ENCODE measurements at places on chromosomes 13 and 19.

- DNase-seq, result peak; percentile 96
Measured at GRCh38 chr19:4425537-4425936, 23.1 kb downstream of the CHAF1A start.

DNA sequence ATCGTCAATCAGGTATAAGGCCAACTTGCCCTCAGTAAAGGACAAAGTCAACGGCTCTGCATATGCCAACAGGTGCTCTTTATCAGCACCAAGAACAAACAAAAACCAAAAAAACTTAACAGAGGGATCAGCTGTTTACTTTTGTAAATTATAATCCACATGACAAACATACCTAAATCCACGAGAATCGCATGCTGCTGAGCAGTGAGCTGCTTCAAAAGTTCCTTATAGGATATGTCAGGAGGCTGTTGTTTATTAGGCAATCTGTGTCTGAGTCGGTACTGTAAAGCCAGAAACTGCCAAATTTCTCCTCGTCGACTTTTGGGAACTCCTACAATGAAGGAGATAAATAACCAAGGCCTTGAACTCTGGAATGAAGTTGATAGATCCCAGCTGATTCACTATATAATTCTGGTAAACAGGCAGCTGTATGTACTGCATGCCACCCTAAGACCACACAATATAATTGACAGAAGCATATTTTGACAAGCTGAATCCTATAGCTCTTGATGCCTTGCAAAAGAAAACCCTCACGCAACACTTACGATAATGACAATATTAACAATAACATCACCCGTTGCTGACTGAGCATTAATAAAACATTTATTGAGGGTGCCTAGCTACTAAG lies 179.8 kb downstream of the TBC1D4 start:
- DNase-seq, result no peak

DNA sequence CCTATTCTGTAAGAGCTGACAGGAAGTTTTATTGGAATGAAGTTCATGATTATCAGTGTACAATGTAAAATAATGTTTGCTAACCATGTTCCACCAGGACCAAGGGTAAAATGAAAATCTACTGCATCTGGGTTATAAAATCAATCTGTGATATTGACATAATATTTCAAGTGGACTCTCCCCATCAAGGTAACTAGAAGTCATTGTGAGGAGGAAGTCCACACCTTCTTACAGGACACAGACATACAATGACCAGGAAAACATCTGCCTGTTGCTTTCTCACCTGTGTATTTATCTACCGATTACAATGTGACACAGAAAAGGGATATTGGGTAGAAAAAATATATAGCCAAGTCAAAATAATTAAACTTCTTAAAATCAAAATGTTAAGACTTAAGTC lies 140.7 kb upstream of the RFC3 start:
- DNase-seq, result no peak

DNA sequence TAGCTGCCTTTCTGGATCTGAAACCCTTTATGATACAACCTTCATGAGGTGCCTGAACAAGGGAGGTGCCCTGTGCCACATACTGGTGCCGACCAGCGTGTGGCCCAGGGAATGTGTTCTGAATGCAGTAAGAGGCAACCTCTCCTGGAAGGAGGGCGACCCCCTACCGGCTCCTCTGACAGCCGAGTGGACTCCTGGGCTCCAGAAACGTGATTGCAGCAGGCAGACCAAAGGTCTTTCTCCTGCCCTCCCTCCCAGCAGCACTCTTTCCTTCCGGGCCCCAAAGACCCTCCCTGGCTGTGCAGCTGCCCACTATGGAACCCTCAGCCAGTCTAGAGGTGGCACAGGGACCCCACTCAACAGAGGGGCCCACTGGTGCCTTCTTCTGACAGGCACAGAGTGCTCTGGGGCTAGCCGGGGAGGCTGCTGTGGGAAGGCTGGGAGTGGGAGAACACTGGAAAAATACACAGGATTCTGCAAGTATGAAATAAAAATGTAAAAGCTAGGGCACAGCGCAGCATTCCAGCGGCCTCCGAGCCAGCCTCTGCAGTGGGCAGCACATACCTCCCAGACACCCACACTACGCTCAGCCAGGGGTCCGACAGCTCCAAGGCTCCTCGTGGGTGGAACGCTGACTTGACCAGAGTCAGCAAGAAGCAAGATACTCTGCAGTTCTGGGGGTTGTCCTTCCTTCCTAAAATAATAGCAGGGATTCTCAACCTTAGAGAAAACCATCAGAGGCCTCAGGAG lies 14.9 kb downstream of the SH3GL1 start:
- DNase-seq, result no peak

DNA sequence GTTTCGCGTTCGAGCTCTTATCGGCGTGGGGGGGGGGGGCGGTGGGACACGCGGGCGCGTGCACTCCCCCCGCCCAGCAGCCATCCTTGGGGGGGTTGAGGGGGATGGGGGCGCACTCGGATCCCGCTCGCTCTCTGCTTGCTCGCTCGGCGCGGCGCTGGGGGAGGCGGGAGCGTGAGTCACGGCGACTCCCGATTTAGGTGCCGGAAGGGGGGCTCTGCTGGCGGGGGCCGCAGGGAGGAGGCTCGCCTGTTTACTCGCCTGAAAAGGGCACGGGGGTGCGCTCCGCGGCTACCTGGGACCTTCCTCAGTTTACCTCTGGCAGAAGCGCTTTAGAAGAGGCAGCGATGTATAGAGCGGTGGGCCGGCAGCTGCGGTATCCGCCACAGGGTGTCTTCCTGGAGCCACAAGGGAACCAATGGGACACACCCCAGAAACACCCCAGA lies 1.1 kb upstream of the PDE4A start:
- peak; percentile 49 for DNase-seq

GRCh38 chr19:11421371-11422098 lies 2.4 kb upstream of the RGL3 start:
- DNase-seq, result no peak

- no peak for DNase-seq
Measured at GRCh38 chr19:33697766-33698165, 76.0 kb downstream of the CHST8 start.

GRCh38 chr19:5484398-5485285 lies 29.4 kb downstream of the ZNRF4 start:
- DNase-seq, result no peak

DNA sequence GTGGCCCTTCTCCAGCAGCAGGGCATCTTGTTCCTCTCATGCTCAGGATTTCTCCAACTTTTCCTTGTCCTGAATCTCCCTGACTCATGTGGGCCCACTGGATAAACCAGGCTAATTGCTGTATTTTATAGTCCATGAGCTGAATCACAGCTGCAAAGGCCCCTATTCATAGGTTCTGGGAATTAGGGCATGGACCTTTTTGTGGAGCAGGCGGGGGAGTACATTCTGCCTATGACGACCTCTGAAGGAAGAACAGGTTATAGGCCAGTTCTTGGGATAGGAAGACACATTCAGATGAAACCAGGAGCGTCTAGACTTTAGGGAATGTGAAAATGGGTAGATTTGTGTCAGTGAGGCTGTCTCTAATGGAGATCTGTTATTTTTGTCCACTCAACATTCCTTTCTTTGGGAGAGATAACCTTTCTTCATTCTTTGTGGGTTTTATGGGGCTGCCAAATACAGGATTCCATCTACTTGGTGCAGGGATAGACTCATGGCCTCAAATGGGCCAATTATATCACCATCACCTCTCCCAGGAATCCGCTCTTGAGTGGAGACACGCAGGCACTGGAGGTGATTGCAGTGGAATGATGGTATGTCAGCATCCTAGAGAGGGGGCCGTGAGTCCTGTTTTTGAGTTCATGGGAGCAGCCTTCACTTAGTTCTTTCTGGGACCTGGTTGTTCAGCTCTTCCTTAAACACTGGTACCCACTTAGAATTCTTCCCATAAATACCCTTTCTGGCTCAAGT lies 45.1 kb upstream of the CNMD start:
- DNase-seq, result no peak

DNA sequence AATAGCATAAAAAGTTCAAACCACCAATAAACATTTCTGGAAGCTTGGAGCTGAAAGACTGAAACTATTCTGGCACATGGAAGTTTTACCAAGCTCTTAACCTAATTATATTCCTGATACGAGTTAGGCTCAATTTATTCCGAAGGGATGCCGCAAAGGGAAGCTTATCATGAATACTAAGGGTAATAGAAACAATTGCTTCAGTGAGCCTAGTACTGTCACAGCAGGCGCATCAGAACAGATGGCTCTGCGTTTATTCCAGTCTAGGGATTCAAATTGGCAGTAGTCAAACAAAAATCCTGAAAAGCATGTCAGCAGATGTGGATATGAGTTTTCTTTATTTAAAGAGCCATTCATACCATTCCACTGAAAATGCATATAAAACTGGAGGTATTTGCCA lies 779.5 kb downstream of the GPC5 start:
- no peak for DNase-seq

DNA sequence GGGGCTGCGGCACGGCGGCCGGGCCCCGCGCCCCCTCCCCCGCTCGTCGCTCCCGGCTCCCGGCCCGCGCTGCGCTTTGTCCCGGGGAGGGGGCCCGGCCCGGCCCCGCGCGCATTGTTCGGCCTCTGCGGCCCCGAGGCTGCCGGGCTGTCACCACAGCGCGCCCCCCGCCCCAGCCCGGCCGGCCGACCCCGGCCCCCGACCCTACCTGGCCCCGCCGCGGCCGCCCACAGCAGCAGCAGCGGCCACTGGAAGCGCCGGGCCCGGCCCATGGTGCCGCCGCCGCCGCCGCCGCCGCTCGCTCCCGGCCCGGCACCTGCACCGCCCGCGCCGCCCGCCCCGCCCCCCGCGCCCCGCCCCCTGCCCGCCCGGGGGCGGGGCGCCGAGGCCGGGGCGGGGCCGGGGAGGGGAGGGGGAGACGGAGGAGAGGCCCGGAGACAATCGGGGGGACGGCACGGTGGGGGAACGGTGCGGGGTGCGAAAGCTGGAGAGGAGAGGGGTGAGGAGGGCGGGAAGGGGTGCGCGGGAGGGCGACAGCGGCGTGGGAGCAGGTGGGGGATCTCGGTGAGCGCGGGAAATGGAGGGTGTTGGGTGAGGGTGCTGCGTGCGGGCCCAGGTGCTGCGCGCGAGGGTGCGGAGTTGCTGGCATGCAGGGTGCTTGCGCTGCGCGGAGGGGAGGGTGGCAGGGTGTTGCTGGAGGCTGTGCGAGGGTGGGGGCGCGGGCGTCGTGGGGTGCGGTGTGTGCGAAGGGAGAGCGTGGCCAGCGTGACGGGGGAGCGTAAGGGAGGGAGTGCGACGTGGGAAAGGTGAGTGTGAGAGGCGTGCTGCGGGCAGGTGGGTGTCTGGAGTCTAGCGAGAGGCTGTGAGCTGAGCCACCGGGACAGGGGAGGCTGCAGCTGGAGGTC lies at the start of gene CADM4:
Gene CADM4, minus strand, starts transcription at position 332 of the 905 bp plus-strand sequence. Its CDS starts 60 bp downstream, at position 272.
- peak; percentile 28 for DNase-seq

- no peak for DNase-seq
Measured at GRCh38 chr19:19078801-19079200, 15.0 kb downstream of the SLC25A42 start.

GRCh38 chr13:28204690-28205443 lies 66.5 kb downstream of the PAN3 start:
- no peak for DNase-seq

- no peak for DNase-seq
Measured at GRCh38 chr19:2213799-2214198, 22.3 kb downstream of the PLEKHJ1 start.

Measured in ELR (cell line).